CD4-positive, alpha-beta T cell treated with Interleukin-15 for 1 hour (primary cell): ENCODE measurements at places on chromosomes 1 and 21.

GRCh38 chr21:25934771-25935224, 200.0 kb downstream of the GABPA start:
- no peak for DNase-seq

- no peak for DNase-seq
Measured at GRCh38 chr1:58814251-58815068, 30.6 kb upstream of the JUN start.

DNA sequence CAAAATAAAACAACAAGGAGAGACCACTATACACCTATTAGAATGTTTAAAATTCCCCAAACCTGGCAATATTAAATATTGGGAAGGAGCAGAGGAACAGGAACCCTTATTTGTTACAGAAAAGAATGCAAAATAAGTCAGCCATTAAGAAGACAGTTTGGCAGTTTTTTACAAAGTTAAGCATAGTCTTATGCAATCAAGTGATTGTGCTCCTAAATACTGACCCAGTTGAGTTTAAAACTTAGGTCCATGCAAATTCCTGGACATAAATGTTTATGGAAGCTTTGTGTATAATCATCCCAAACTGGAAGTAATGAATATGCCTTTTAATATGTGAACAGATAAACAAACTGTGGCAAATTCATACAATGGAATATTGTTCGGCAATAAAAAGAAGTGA, 72.9 kb upstream of the RGS4 start:
- DNase-seq: no peak

- no peak for DNase-seq
Measured at GRCh38 chr1:235017719-235018118, 110.9 kb downstream of the TOMM20 start.

GRCh38 chr1:205236526-205236925, 8.8 kb downstream of the TMCC2 start:
- no peak for DNase-seq

GRCh38 chr1:97046765-97047420, 325.3 kb downstream of the PTBP2 start:
- DNase-seq: no peak

DNA sequence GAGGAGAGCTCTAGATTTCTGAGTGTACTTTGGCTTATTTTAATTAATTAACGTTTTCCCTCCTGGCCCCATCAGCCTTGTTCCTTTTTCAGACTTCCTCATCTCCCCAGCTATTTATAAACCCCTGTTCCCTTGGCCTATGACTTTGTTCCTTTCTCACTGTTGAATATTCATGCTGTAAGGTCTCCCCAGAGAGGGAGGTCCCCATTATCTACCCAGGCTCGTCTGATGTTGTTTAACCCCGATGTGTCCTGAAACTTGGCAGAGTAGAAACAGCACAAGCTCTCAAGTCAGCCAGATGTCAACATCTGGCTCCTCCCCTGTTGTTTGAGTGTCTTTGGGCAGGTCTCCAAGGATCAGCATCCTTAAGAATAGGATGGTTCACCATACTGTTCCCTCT, 153.6 kb downstream of the HIVEP3 start:
- no peak for DNase-seq

- DNase-seq: no peak
Measured at GRCh38 chr1:4612991-4613390, 41.4 kb upstream of the AJAP1 start.

- peak; percentile 45 for DNase-seq
Measured at GRCh38 chr1:109193653-109194590, 19.8 kb upstream of the SARS1 start.

GRCh38 chr21:16193496-16194094, 463.8 kb downstream of the USP25 start:
- no peak for DNase-seq

- DNase-seq: no peak
Measured at GRCh38 chr1:1321477-1321876, 3.0 kb downstream of the INTS11 start.

- no peak for DNase-seq
Measured at GRCh38 chr1:45501505-45501859, 1.4 kb downstream of the MMACHC start.

DNA sequence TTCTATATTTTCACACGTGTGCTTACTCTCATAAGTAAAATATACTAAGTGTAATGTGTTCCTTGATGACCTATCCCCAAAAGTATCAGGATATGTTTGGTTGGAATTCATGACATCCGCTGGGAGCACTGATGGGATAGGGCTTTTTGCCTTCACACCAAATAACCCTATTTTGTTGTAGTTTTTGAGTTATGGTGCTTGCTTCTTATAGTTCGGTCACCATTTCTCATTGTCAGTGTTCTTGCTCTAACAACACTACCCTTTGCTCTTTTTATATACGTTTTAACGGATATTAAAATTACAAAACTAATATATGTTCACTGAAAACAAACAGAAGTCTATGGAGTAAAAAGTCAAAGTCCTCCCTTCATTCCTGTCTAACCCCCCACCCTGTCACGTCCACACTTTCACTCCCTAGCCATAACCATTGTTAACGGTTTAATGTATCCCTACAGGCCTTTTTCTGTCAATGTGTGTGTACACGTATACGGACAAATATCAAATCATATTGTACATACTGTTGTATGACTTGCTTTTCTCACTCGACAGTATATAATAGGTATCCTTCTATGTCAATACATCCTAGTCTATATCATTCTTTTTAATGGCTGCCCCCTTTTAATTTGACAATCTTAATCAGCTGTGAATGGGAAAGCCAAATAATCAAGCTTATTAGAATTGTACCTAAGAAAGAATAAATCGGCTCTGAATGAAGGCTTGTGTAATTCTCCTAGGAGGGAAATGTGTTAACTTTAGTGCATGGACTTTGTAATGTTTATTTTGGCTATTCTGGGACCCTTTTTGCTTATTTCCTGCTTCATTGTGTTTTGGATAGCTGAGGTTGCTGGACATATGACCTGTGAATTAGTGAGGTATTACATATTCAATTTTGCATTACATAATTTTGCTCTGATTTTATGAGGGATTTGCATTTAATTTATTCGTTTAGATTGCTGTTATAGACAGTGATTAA, 3.5 kb upstream of the RNF220 start:
- DNase-seq: no peak

DNA sequence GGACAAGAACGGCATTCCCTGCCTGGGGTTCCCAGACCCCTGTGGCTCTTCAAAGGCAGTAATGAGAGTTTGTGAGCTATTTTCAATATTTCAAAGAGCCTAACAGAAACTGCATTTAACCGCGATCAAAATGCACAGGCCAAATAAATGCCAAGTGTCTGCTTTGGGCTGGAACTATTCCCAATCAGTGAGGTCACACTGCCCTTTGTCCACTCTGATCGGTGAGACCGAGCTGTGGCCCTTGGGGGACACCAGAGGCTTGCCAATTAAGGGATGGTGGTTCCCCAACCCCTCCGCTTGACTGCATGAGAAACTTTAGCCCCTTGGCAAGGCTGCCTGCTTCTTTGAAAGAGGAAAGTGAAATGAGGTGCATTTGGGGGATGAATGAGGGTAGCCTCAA, 20.3 kb downstream of the CSMD2 start:
- DNase-seq: no peak

- DNase-seq: no peak
Measured at GRCh38 chr1:159867664-159868026, 5.2 kb upstream of the VSIG8 start.

DNA sequence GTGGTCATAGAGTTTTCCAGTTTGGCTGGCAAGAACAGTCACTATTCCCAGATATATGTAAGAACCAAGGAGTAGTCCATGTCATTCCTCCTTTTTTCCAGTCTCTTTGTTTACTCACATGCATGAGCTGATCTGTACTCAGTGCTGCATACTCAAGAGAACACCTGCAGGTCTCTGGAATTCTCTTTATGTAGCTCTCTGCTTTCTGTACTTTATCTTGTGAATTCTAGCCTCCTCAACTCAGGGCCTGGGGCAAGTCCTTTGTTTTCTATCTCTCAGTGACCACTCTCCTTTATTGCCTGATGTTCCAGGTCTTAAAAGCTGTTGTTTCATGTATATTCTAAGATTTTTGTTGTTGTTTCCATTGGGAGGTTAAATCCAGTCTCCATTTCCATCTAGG, 478.9 kb downstream of the DPYD start:
- no peak for DNase-seq

GRCh38 chr1:160781914-160782689, 13.9 kb upstream of the LY9 start:
- DNase-seq: peak; percentile 60

GRCh38 chr1:207794861-207795260, 43.0 kb downstream of the CD46 start:
- no peak for DNase-seq

- no peak for DNase-seq
Measured at GRCh38 chr1:220391491-220391890, 119.2 kb upstream of the RAB3GAP2 start.

GRCh38 chr1:10989095-10989494, 23.4 kb upstream of the TARDBP start:
- no peak for DNase-seq

- DNase-seq: no peak
Measured at GRCh38 chr1:31576201-31576669, at the start of gene TINAGL1. TINAGL1 (plus strand) TSS chr1:31576515; CDS start chr1:31577149, 634 bp downstream.

DNA sequence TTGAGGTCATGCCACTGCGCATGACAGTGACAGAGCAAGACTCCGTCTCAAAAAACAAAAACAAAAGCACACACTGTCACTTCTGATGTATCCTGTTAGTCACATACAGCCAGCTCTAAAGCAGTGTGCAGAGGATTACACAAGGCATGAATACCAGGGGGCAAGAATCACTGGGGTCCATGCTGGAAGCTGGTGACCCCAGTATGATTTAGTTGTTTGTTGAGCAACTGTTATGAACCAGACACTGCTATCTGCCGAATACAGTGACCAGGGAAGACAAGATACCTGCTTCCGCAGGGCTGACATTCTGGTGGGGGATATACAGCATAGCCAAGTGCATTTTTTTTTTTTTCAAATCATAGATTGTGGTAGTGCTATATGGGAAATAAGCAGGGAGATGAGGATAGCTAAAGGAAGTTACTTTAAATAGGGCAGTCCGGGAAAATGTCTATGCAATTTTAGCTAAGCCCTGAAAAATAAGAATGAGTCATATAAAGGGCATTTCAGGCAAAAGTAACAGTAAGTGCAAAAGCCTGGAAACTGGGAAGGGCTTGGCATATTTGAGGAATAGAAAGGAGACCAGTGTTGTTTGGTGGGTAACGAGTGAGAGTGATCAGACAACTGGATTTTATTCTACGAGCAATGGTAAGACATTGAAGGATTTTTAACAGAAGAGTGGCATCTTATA, 69.7 kb downstream of the ADSS2 start:
- DNase-seq: no peak

GRCh38 chr21:32392880-32393676, at the start of gene URB1:
URB1 (minus strand) TSS chr21:32393012; CDS start chr21:32392910, 102 bp downstream.
- peak; percentile 92 for DNase-seq

- DNase-seq: no peak
Measured at GRCh38 chr1:33721301-33721815, 142.5 kb upstream of the HMGB4 start.

DNA sequence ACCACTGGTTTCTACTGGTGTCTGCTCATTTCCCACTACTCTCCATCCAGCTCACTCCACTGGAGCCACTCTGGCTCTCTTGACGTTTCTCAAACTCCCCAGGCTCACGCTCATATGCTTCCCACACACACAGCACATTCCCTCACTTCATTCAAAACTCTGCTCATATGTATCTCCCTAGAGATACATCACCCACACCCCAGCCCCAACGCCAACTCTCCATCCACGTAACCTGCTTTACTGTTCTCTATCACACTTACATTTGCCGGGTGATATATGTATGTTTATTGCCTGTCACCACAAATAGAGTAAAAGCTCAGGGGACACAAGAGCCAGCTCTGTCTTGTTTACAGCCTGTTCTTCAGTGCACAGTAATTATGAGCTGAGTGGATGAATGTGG, 22.2 kb downstream of the EBNA1BP2 start:
- no peak for DNase-seq

GRCh38 chr21:39111931-39112550, 71.2 kb downstream of the PSMG1 start:
- no peak for DNase-seq

- DNase-seq: no peak
Measured at GRCh38 chr1:206801467-206801866, 29.2 kb upstream of the IL10 start.

- no peak for DNase-seq
Measured at GRCh38 chr21:46557919-46558392, 46.9 kb downstream of the S100B start.

DNA sequence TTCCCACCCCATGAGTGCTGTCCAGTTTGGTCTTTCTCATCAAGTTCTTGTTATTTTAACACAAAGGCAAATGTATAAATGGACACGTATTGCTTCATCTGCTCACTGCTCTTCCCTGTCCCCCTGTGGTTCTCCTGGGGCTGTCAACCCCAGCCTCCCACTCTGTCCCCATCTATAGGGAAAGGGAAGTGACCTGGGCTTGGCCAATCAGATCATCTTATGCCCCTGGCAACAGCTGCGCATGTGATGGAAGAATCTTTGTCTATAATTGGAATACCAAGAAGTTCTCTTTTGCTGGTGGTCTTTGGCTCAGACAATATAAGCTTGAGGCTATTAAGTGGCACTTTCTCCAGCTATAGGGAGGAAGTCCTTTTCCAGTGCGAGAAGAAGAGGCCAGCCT, 4.7 kb upstream of the CCSAP start:
- no peak for DNase-seq

- DNase-seq: no peak
Measured at GRCh38 chr1:155759966-155760630, 71.2 kb downstream of the DAP3 start.

- no peak for DNase-seq
Measured at GRCh38 chr1:38744452-38745350, 114.9 kb downstream of the RRAGC start.

DNA sequence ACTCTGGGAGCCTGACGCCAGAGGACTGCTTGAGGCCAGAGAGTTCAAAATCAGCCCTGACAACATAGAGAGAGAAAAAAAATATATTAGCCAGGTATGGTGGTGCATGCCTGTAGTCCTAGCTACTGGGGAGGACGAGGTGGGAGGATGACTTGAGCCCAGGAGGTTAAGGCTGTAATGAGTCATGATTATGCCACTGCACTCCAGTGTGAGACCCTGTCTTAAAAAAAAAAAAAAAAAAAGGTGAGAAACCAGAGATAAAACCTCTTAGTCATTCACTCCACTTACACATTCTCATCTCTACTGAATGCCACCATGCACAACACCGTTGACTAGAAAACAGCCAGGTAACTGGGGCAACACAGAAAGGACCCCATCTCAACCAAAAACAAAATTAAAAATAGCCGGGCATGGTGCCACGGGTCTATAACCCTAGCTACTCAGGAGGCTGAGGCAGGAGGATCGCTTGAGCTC, 178.1 kb downstream of the SLC45A1 start:
- DNase-seq: no peak
